Upper lobe of left lung (tissue), 6 donors: ENCODE measurements at places on chromosomes 3 and 15.
A peak's percentile ranks its signal among the peaks of the same experiment; 100 is the strongest.

- DNase-seq, result no peak
Measured at GRCh38 chr15:29690765-29691475, 131.3 kb downstream of the TJP1 start.

DNA sequence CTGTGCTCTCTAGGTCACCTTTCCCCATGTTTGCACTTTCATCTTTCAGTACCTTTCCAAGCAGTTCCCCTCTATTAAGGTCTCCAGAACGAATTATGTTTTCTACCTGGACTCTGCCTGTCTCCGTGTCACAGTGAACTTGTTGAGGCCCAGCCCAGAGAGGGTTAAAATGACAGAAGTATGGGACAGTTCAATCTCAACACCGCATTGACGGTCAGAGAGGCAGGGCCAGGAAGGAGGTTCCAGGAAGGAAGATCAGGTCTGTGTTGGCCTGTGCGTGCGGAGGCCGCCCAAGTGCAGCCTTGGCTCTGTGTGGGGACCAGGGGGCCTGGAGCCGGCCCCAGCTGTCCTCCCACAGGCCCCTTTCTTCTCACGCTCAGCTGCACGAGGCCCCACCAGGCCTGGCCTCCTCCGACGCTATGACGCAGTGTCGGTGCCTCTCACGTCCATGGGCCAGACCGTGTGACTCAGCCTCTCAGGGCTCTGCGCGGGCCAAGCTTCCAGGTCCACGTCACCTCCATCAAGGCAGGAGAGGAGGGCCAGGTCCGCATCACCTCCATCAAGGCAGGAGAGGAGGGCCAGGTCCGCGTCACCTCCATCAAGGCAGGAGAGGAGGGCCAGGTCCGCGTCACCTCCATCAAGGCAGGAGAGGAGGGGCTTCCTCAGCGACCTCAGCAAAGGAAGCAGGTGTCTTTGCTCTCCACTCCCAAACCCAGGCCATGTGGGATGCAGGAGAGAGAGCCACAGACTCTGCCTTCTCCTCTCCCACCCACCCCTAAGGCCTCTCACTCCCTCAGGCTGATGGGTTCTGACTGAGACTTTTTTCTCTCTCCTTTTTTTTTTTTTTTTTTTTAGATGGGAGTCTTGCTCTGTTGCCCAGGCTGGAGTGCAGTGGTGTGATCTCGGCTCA, 83.1 kb downstream of the CPN2 start:
- peak; percentile 22 for DNase-seq

DNA sequence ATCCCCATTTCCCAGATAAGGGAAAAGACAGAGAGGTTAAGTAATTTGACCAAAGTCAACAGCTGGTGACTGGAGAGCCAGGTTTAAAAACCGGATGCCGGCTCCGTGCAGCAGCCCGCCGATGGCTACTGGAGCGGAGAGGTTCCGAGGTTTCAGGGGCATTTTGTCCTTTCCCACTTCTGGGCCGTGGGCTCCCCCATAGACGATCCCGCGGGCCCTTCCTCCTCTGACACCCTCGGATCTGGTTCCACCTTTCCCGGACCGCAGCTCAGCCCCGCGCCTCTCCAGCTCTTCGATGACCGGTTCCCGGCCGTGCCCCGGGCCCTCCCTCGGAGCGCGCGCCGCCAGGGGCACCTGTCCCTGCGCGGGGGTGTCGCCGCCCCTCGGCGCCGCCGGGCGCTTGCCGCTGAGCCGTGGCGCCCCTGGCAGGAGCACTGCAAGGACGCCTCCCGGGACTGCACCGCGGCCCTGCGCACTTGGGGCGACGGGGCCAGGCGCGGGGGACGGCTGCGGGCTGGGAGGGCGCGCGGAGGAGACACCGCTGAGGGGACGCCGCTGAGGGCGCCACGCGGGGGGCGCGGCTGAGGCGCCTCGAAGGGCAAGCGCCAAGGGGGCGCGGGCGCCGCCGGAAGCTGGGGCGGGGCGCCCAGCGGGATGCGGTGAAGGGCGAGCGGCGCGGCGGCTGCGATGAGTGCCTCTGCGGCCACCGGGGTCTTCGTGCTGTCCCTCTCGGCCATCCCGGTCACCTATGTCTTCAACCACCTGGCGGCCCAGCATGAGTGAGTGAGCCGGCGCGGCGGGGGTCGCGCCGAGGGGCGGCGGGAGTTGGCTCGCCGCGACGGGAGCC, at the start of gene TM6SF1:
Gene TM6SF1 (plus strand): TSS at position 652 of the 847 bp plus-strand sequence. CDS start 36 bp downstream, at position 688.
- DNase-seq, result peak; percentile 90

DNA sequence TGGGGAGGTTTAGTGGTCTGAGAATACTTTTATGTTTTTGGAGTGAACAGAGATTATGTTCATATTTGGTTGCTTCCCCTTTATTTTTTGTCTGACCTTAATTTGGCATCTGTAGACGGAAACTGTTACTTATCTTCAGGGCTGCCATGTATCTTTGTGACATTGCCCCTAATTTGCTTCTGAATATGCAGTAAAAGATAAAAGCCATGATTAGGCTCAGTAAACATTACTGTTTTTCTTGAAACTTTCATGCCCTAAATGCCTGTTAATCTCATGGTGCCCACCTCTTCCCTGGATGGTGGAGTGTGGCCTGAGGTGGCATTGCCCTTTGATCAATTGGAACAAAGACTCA, 106.7 kb downstream of the C3orf70 start:
- DNase-seq, result no peak

DNA sequence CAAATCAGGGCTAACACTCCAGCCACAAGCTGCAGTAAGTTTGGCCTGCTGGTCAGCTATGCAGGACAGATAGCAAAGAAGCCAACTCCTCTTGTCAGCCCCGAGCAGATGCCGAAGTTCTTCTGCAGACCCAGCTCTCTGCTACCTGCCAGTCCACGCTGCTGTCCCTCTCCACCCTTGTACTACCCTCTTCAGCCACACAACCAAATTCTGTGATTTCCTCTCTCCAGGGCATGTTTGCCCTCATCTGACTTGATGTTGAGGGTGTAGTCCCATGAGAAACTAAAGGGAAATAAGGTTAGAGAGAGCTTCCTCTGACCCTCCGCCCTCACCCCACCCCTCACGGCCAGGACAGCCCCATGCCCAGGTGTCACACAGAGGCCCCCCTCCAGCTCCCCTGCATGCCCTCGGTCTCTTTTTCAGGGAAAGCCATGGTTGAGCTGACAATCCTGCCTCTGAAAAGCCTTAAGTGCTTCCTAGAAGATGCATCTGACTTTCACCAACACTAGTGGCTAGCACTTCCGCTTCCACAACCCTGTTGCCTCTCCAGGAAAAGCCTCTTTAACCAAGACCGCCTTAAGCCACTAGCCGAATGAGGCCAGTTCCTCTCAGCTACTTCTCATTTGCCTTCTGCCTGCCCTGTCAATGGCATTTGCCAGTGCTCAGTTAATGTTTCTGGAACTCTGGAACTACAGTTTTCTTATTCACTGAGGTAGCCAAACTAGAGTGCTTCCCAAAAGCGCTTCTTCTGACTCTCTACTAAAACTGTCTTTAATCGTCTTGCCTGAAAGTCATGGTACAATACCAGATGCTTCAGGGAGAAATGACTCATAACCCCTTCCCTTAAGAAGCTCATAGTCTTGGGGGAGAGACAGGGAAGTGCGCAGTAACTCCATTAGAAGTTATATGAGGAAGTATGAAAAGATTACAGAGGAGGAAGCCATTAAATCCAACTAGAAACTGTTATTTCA, 300.4 kb upstream of the STT3B start:
- DNase-seq, result peak; percentile 15

DNA sequence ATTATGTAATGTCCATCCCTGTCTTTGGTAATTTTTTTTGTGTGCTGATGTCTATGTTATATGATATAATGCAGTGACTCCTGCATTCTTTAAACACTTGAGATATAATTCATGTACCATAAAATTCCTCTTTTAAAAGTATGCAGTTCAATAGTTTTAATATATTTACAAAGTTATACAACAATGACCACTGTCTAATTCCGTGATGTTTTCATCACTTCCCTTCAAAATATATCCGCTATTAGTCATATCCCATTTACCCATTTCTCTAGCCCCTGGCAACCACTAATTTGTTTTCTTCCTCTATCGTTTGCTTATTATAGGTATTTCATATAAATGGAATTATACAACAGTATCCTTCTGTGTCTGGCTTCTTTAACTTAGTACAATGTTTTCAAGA, 64.9 kb upstream of the SUCLG2 start:
- no peak for DNase-seq

DNA sequence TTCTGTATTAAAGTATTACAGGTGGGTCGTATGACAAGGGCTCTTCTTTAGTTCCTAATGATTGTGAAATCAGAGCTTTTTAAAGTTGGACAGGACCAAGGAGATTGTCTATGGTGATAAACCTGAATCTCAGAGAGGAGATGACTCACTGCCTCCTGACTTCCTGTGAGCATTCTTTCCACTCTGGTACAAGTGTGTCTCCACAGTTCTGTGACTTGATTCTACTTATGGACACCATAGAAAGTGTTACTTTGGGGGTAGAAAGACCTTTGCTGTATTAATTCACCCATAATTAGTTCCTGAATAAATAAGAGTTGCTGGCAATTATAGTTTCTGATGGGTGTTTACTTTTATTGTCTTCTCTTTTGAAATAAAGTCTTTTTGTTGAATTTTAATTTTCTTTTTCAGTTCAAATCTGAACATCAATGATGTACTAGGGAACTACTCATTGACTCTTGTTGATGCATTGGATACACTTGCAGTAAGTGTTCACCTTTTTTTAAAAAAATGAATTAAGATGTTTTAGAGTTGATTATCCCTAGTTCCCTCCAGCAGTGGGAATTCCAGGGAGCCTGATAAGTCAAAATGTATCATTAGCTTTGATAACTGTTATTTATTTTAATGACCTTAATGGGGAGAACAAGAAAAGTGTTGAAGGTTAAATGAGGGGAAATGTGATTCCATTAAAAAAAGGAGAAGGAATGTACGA, 7.4 kb downstream of the EDEM1 start:
- peak; percentile 79 for DNase-seq

- no peak for DNase-seq
Measured at GRCh38 chr15:25536801-25537611, 98.2 kb upstream of the UBE3A start.

GRCh38 chr15:87268675-87269074, 987.9 kb downstream of the NTRK3 start:
- no peak for DNase-seq

GRCh38 chr3:178439504-178439903, 96.7 kb upstream of the KCNMB2 start:
- DNase-seq, result no peak

GRCh38 chr15:70308011-70308734, 210.5 kb upstream of the TLE3 start:
- peak; percentile 32 for DNase-seq

GRCh38 chr3:36380221-36381031, at the start of gene STAC:
Gene STAC (plus strand): TSS chr3:36380504. CDS start chr3:36380644, 140 bp downstream.
- DNase-seq, result peak; percentile 47

- no peak for DNase-seq
Measured at GRCh38 chr15:92400980-92401787, 7.5 kb downstream of the ST8SIA2 start.

- no peak for DNase-seq
Measured at GRCh38 chr3:171189394-171190080, 163.0 kb upstream of the SLC2A2 start.

DNA sequence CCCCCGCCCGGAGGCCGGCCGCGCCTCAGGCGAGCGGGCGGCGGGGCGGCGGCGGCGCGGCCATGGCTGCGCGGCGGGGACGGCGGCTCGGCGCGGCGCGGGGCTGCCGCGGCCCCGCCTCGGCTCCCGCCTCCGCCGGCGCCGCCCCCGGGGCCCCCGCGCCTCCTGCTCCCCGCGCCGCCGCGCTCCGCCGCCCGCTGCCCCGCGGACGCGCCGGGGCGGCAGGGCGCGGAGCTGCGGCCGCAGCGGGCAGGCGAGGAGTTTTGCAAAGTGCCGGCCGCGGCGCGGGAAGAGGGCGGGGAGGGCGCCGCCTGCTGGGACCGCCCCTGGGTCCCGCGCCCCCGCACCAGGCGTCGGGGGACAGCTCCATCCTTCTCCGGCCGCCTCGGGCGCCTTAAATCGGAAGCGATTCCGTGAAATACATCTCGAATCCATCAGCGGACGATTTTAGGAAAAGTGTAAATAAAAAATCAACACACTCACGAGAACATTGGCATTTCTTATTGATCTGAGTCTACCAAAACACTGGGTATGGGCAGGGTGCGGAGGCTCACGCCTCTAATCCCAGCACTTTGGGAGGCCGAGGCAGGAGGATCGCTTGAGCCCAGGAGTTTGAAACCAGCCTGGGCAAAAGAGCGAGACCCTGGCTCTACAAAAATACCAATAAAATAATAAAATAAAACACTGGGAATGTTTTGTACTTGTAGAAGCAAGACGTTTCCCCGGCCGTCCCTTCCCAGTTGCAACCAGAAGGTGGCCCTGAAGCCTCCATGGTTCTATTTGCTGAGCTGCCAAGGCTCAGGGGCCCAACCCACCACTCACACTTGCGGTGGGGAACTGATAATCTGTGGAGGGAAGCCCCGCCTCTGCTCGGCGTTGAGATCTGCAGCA, 136.9 kb downstream of the NUP210 start:
- no peak for DNase-seq

DNA sequence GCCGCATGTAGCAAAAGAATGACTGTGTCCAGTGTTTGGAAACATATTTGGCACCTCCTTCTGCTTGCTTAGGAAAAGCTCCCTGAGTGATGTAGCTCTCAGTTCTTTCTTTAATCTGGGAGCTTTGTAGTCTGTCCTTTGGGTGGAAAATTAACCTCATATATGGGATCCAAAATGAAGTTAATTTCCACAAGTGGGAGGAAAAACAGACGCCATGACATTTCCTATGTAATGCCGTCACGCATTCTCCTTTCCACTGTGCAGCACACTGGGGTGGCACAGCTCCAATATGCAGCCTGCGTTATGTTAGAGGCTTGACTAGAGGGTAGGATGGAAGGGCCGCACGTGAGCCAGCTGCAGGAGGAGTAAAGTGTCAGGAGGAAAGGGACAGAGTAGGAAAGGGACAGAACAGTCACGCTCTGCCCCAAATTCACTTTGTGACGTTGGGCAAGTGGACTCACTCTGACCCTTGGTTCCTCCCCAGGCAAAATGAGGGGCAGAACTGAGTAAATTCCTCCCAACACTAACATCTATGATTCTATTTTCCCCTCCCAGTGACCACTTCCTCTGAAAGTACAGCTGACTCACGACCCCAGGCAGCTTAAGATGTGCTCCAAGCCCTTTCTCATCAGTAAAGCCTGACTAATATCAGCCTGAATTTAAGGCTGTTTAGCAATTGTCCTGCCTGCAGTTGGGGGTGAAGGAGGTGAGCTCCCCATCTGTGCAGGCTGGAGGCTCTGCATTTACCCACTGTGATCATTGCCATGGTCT, 176.5 kb upstream of the PFN2 start:
- no peak for DNase-seq

DNA sequence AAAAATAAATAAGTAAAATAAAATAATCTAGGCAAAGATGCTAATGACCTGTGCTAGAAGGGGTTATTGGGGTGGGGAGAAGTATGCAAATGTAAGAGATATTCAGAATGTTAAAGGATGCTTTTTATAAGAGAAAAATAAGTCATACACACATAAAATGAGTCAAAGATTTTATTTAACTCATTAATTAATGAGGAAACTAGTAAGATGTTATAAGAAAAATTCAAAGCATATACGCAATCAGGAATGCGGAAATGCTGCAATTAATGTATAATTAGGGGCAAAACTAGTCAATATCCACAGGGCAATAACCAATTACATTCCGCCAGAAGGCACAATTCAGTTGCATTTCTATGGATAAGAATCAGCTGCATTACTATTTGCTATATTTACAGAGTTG, 30.1 kb downstream of the MAP3K13 start:
- DNase-seq, result no peak

- no peak for DNase-seq
Measured at GRCh38 chr15:52010633-52011595, 8.1 kb upstream of the MAPK6 start.
